Myocyte (in vitro differentiated cells): ENCODE measurements at places on chromosomes 4 and X. TPM values are rescaled to one million over a fixed set of nuclear protein-coding genes. Genes with fewer than 3 reads are reported as not detected.

DNA sequence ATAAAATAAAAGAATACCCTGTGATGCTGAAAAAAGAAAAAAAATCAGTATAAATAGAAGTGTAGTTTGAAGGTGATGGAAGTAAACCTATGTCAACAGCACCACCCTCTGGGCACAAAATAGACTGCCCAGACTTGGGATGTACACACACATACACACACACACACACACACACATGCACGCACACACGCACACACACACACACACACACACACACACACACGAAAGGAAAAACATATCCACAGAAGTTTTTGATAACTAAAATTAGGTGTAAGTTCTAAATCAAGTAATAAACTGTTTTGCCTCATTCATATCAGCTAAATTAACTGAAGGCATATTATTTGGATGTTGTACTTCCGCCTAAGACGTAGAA, 40.5 kb downstream of the ANXA5 start:
- peak; percentile 55 for DNase-seq

GRCh38 chr4:92450694-92451093, 146.9 kb downstream of the GRID2 start:
- DNase-seq: no peak

ARSJ gene
- 12.5 and 12.8 TPM in 2 replicates for total RNA-seq

DNA sequence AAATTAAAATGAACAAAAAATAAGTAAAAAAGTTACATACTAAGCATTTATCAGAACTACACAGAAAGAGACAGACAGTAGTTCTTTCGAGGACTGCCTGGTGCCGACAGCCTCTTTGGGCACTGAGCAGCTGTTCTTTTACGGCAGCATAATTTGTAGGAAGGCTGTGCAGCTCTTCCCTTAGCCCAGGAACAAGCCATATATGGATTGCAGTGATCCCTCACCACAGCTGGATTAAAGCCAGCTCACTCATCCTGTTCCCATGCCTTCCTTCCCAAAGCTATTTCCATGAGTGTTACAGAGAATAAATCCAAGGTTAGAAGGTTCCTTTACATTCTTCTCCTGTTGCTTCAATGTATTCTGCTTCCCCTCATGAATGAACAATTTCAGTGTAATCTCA, 71.7 kb downstream of the DDX60L start:
- DNase-seq: peak; percentile 99

- no peak for DNase-seq
These were observed 5.3 kb upstream of the ARAP2 start for GRCh38 chr4:36249610-36250009.

PITX2 gene
- 66.1 and 140 TPM in 2 replicates for total RNA-seq

PWWP3B gene
- total RNA-seq: 37.8 and 39.5 TPM in 2 replicates

PLAC1 gene
- total RNA-seq: 0.31 and 0.48 TPM in 2 replicates

GPR173 gene
- 2.2 and 2.5 TPM in 2 replicates for total RNA-seq

- DNase-seq: no peak
These were observed 29.5 kb downstream of the CXXC4 start for GRCh38 chr4:104465201-104465600.
